Dermis lymphatic vessel endothelial cell (primary cell): ENCODE measurements at places on chromosomes 7 and 10. TPM values are rescaled to one million over a fixed set of nuclear protein-coding genes. Genes with fewer than 3 reads are reported as not detected.

Gene VAX1
- not detected in 2 replicates for total RNA-seq

Gene STEAP1B
- 2.9 TPM in 2 replicates for total RNA-seq

Gene FAM107B
- total RNA-seq, result 88.1 and 133 TPM in 2 replicates

Gene RNF133
- 0.60 and 0.76 TPM in 2 replicates for total RNA-seq

Gene DNAJC2
- 11.9 and 15.2 TPM in 2 replicates for total RNA-seq

Gene DCLRE1C
- 6.1 and 9.9 TPM in 2 replicates for total RNA-seq

Gene RBM17
- total RNA-seq, result 29.0 and 36.8 TPM in 2 replicates

Gene EVX1
- total RNA-seq, result not detected in 2 replicates

Gene SLC16A12
- total RNA-seq, result under 0.01 TPM in 1 of 2 replicates, not detected in the other

Gene SPDYE2
- total RNA-seq, result not detected in 2 replicates

Gene BAIAP2L1
- total RNA-seq, result 0.09 and 0.11 TPM in 2 replicates

Gene ADIRF
- 24.2 and 47.5 TPM in 2 replicates for total RNA-seq

Gene STAG3
- 0.33 and 0.60 TPM in 2 replicates for total RNA-seq

Gene MEIG1
- 0.22 and 0.34 TPM in 2 replicates for total RNA-seq

Gene ENTPD1
- 1.9 and 4.4 TPM in 2 replicates for total RNA-seq

Gene CTNNA3
- total RNA-seq, result 0.22 and 0.26 TPM in 2 replicates

Gene GSAP
- 5.8 and 8.6 TPM in 2 replicates for total RNA-seq

Gene PSD
- 0.11 and 0.26 TPM in 2 replicates for total RNA-seq

Gene LAMB1
- 445 and 485 TPM in 2 replicates for total RNA-seq

Gene IFIT2
- 8.9 and 25.2 TPM in 2 replicates for total RNA-seq

Gene RBP4
- not detected in 2 replicates for total RNA-seq

Gene TAF3
- total RNA-seq, result 0.87 and 1.4 TPM in 2 replicates

Gene NME8
- not detected in 2 replicates for total RNA-seq

Gene FFAR4
- total RNA-seq, result not detected in 2 replicates

Gene C10orf62
- total RNA-seq, result not detected in 2 replicates

Gene HKDC1
- under 0.01 and 0.11 TPM in 2 replicates for total RNA-seq

Gene TRPV5
- total RNA-seq, result not detected in 2 replicates
